ENCODE measurements at places on chromosomes 7 and 10. TPM values are rescaled to one million over a fixed set of nuclear protein-coding genes. Genes with fewer than 3 reads are reported as not detected.

TWIST1 gene
- total RNA-seq = 101 TPM

- no peak for DNase-seq
Observed at GRCh38 chr7:3754493-3755341, 453.7 kb downstream of the SDK1 start.

GRCh38 chr7:132309102-132309805, 267.0 kb downstream of the PLXNA4 start:
- DNase-seq = peak; percentile 26

DNA sequence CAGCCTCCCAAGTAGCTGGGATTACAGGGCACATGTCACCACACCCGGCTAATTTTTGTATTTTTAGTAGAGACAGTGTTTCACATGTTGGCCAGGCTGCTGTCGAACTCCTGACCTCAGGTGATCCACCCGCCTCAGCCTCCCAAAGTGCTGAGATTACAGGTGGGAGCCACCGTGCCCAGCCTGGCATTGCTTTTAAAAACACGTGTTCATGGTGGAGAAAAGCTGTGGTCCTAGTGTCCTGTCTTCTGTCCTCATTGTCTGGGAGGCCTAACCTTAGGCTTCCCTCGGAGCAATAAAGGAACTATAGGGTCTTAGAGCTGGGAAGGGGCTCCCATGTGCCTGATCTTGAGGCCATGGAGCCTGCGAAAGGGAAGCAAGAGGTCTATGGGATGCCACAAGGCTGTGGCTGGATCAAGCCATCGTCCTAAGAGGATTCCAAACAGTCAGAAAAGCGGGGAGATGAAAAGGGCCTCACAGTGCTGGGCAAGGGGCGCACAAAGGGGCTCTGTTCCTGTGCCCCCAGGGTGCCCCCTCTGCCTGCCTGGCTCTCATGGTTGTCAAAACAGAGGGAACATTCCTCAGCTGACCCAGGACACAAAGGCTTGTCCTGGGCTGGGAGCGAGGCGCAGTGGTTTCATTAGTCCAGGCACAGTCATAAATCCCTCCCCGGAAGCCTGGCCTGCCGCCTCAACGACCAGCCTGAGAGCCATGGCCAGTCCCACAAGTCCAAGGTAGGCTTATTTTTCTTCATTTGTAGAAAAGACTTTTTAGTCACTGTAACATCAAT, 106.6 kb upstream of the TNS3 start:
- no peak for DNase-seq

GRM3 gene
- not detected for total RNA-seq

DNA sequence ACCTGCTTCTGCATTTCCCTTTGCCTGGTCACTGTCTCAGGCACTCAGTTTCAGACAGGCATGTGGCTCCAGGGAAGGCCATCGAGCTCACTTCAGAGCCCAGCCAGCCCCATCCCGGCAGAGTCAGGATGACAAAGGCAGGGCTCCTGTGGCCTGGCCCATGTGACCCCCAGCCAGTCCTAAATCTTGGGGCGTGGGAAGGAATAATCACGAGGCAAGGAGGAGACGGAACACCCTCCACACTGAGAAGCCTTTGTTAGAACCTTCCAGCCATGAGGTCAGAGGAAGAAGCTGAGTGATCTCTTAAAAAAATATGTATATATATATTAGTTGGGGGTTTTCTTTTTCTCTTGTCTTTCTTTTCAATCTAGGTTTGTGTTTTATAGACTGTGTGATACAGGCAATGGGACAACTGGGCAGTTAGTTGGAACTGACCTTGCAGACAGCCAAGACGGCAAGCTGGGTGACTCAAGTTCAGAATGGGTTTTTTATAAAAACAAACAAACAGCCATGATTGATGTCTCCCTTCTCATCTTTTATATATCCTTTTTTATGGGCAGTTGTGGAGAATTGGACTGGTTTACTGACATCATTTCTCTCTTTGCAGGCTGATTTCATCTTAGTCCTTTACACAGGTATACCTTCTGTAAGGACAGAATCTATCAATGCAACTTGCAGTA, 60.8 kb downstream of the CHN2 start:
- no peak for DNase-seq

GRCh38 chr10:5233324-5233723, 36.7 kb downstream of the AKR1C4 start:
- no peak for DNase-seq

DNA sequence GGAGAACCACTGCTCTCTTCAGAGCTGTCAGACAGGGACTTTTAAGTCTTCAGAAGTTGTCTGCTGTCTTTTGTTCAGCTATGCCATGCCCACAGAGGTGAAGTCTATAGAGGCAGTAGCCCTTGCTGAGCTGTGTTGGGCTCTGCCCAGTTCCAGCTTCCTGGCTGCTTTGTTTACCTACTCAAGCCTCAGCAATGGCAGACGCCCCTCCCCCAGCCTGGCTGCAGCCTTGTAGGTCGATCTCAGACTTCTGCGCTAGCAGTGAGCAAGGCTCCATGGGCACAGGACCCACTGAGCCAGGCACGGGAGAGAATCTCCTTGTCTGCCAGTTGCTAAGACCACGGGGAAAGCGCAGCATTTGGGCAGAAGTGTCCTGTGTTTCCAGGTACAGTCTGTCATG, 12.1 kb upstream of the CPA2 start:
- DNase-seq = no peak

GRCh38 chr7:74095135-74095534, 11.5 kb downstream of the LIMK1 start:
- DNase-seq = peak; percentile 23

DNA sequence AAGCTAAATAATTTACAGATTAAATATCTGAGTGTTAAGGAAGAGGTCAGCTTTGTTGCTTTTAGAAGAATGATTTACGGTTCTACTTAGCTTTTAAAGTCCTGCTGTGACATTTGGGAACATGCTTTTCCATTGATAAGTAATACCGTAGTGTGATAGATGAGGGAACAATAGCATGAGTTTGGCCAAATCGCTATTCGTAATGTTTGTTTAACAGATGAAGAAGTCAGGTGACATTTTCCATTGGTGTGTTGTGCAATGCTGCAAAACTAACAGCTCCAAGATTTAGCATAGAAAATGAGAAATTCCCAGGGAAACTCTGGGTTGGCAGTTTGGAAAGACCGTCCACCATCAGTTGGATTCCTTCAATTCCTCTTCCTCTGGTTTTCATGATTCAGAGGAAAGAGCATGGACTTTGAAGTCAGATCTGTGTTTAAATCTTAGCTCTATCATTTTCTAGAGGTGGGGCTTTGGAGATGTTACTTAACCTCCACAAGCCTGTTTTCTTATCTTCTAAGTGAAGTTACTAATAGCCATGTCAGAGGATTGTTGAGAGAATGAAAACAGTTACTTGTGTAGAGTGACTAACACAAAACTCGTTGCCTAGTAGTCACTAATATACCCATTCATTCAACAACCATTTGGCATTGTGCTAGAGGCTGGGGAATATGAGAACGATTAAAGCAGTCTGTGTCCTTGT, 140.4 kb upstream of the BMPER start:
- DNase-seq = no peak

WDR91 gene
- total RNA-seq = 7.1 TPM

GRCh38 chr7:100676501-100677306, 3.2 kb downstream of the GNB2 start:
- peak; percentile 66 for DNase-seq

- DNase-seq = no peak
Observed at GRCh38 chr10:74988832-74989561, 122.5 kb upstream of the SAMD8 start.

- no peak for DNase-seq
Observed at GRCh38 chr7:43666938-43667337, 62.4 kb downstream of the COA1 start.

DNA sequence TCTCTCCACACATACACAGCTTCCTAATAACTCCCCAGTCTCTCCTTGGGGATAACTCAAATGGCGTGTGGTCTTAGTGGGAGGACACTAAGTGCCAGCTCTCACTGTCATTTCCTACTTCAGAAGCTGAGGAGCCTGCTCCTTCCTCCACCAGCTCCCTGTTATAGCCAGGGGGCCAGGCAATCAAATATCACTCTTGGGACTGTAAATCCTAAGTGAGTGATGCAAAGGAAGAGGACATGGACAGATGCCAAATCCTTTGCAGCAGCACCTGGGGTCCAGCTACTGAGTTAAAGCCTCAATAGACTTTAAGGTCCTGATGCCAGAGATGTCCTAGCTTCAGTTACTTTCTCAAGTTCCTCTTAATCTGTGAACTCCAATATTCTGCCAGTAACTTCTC, 34.1 kb downstream of the SEM1 start:
- no peak for DNase-seq

DNA sequence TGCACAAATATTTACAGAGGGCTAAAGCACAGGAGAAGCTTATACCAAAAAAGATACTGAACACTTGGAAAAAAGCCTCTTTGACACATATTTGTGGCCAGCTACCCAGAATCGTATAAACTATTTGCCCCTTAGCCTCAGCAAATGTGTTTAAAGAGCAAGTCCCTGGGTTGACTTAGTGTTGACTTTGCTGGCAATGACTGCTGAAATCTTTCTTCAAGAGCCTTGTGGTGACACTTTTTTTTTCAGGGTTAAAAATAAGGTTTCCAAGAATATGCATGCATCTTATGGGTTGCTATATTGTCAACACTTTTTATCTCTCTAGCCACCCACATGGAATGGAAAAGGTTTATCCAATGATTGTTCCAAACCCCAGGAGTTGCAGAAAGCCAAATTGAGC, 14.9 kb upstream of the PLEKHS1 start:
- peak; percentile 31 for DNase-seq

- no peak for DNase-seq
Observed at GRCh38 chr7:38232502-38233366, 40.7 kb downstream of the TARP start.

KCP gene
- total RNA-seq = 1.1 TPM

GDF2 gene
- total RNA-seq = not detected

DNA sequence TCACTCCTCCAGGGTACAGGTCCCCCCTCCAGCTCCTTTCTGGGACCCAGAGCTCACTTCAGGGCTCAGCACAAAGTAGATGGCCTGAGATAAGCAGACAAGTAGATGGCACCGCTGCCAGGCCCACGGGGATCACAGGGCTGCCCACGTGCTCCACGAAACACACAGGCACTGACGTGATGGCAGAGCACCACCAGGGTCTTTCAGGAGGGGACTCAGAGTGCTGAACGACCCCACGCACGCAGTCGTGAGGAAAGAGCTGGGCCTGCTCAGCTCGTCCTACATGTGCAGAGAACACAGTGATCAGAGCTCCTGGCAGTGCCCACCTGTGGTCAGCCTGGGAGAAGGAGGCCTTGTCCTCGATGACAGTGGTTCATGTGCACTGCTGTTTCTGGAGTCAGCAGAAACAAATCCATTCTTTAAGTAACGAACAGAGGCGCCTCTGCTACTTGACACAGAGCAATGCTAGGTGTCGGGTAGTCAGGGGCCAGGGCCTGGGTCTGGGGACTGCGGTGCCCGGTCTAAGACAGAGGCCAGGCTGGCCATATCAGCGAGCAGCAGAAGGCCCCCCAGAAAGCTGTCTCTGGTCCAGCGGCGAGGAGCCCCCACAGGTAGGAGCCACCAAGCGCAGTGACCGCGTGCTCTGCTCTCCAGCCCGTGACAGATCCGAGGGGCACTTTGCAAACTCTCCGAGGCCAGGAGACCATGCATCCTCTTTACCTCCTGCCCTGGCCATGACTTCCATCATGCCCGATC, 129.8 kb upstream of the FAM20C start:
- peak; percentile 56 for DNase-seq

HOXA2 gene
- 0.36 TPM for total RNA-seq

TMEM140 gene
- 13.8 TPM for total RNA-seq

NXPH1 gene
- total RNA-seq = not detected

GRCh38 chr10:20041931-20042330, 225.7 kb downstream of the PLXDC2 start:
- no peak for DNase-seq

DNA sequence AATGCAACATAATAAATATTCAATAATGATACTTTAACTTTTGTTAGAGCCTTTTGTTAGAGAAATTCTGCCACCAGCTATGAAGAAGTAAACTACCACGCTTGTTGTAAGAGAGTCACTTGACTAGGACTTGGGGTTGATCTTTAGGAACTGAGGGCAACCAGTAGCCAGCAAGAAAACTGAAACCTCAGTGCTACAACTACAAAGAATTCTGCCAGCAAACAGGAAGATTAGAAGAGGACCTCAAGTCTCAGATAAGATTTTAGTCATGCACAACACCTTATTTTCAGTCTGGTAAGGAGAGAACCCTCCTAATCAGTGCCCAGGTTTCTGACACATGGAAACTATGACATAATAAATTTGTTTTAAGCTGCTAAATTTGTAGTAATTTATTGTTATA, 498.3 kb upstream of the STEAP1 start:
- no peak for DNase-seq

DNA sequence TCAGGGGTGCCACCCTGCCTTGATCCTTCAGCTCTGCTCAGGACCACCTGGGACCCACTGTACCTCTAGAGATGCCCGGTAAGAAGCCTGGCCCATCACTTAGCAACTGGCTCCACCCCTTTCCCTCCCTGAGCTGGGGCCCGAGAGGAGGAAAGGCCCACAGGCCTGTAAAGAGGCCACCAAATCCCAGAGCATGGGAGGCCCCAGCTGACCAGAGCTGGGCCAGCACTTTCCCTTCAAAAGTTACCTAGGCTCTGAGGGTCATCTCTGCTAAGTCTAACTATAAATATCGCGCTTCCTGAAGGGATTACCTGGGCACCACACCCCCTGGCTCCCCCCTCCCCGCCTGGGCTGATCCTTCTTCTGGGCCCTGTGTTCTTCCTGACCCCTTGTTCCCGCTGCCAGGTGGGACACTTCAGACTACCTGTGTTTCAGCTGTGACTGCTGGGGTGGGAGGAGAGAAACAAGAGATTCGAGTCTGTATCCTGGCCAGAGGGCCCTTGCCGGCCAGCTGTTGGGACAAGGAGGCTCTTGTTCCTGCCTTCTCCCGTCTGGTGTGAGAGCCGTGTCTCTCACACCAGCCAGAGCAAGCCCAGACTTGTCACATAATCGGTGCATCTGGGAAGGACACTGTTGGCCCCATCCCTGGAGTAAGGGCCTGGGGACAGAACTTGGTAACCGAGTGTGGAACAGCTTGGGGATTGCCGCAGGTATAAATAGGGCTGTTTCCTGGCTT, 22.8 kb upstream of the ANKRD2 start:
- peak; percentile 74 for DNase-seq

DNA sequence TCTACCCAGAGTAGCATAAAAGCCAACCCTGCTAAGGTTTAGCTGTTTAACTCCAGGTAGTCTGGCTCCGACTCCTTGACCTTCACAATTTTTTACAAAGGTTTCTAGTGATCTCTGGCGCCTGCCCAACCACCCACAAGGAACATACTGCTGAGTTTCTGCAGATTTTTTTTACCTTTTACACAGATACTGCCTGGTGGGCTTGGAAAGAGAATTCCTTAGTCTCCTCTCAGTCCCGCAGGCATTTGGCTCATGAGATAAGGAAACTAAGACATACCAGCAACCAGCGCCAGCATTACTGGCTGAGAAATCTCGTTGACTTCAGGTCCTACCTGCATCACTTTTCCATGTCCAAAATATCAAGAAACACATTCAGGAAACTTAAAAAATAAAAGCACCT, 51.1 kb upstream of the LYZL1 start:
- DNase-seq = no peak

TMEM184A gene
- under 0.01 TPM for total RNA-seq

TUBGCP2 gene
- 60.8 TPM for total RNA-seq

GRCh38 chr7:68058014-68058413, 1061.4 kb downstream of the TYW1 start:
- DNase-seq = no peak

GRCh38 chr7:22255834-22256233, 101.1 kb downstream of the RAPGEF5 start:
- DNase-seq = no peak

IQUB gene
- 0.88 TPM for total RNA-seq

All from osteoblast (primary cell).